ENCODE measurements at places on chromosomes 4 and X. TPM values are rescaled to one million over a fixed set of nuclear protein-coding genes. Genes with fewer than 3 reads are reported as not detected.

The MAGEA2 gene
- total RNA-seq: not detected

DNA sequence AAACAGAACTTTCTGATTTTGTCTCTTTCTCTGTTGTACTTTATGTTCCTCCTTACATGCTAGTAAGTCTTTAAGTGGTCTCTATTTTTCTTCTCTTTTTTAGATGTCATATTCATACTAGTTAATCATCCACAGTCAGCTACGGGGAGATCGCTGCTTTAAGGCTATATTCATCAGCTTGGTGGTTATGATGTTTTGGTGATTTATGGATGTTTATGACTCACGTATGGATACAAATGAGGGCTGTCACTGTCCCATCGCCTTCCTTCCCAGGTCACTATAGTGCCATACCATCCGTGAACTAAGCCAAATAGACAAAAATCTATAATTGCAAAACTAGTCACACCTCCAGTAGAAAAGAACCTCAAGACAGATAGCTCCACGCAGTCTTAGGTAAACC lies 296.8 kb upstream of the AADAT start:
- DNase-seq: no peak

The FAM47A gene
- total RNA-seq: not detected

- DNase-seq: no peak
Observed at GRCh38 chrX:64580035-64580434, 184.8 kb upstream of the MTMR8 start.

- no peak for DNase-seq
Observed at GRCh38 chrX:102029026-102029425, 96.5 kb upstream of the TCEAL2 start.

DNA sequence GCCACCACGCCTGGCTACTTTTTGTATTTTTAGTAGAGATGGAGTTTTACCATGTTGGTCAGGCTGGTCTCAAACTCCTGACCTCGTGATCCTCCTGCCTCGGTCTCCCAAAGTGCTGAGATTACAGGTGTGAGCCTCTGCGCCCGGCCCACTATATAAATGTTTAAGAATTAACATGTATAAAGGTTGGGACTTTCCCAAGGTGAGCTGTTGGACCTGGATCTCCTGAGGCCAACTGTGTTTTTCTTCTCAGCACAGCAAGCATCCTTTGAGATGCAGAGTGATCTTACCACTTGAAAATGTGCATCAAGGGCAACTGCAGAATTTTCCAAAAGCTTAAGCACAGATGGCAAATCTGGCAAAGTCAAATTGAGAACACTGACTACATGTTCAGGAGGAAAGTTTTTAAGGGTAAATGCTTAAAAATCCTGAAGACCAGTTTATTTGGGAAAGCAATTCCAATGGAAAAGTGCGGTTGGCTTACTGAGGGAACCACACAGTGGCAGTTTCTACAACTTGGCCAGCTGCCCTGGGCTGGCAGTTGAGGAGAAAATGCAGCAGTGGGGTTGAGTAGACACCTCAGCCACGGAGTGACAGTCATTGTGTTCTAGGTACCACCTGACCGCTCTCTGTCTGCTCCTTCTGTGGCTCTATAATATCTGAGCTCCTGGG lies 168.9 kb downstream of the CBR4 start:
- no peak for DNase-seq

The FAM149A gene
- total RNA-seq: 31.0 TPM
